ENCODE measurements at places on chromosomes 3 and 15.

DNA sequence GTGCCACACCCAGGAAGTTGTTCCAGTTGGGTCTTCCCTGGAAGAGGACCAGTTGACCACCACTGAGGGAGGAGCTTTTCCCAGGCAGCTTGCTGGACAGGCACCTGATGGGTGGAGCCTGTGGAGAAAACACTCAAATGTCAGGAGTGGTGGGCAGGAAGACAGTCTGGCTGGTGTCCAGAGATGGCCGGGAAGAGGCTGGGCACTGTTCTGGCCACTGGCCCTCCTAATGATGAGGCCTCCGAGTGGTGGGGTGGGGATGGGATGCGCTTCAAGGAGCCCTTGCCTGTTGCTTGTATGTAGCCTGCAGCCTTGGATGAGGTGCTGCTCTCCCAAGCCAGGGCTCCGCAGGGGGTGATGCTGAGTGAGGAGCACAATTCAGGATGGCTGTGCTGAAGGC, 12.3 kb downstream of the PLEKHO2 start:
- DNase-seq = no peak

DNA sequence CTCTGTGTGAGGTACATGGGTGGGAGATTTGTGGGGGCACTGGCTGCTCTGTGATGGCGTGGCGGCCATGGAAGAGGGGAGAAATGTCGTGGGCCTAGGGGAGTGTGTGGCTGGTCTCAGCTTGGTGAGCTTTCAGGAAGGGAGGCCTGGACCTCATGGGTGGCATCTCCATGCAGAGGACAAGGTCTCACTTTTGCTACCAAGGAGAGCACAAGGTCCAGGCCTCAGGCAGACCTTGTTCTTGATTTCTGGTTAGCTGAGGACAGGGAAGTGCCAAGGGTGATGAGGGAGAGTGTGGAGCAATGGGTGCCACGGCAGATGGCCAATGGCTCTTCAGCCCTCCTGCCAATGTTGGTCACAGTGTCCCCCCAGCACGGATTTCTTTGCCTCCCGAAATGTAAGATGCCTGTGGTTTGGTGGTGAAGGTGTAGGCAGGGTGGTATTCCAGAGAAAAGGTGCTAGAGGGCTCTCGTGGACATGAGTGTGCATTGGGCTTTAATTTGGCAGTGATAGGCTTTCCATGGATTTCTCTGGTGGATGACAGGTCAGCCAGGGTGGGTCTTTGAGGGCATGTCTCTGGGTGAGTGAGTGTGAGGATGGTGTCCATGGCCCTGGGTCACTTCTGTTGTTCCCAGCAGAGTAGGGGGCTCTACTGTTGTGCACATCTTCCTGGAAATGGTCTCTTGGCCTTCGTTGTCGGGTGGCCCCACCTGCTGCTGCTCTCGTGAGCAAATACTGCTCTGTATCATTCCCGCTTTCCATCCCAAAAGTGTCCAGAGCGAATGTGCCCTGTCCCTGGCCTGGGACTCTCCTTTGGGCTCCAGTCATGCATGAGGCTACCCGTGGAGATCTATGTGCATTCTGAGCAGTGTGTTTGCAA, 108.0 kb downstream of the SNRPN start:
- no peak for DNase-seq

- DNase-seq = no peak
Measured at GRCh38 chr3:45171283-45171682, 25.1 kb upstream of the CDCP1 start.

DNA sequence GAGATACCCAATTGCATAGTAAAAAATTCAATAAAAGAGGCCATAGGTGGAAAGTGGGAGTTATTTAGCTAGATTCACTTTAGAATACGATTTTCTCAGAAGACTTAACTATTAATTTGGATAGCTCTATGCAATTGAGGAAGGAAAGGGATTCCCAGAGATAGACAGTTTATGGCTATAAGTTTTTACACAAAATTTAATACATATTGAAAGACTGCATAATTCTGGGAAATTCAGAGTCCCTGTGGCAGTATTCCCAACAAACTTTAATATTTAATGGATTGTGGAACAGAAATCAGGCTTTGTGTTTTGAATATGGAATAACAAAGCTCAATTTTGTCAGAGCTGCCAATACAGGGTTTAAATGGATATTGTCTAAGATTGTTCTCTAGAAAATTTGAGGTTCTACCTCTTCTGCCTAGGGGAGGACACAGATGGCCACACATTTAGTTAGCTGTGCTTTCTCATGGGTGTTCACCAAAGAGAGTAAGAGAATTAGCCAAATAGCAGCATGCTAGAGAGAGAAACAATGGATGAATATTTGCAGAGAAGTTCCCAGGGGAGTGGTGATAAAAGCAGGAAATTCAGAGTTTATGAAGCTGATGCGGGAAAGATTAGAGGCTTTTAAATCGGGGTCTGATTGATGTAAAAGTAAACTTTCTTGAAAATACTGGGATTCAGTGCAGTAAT, 8.5 kb downstream of the ISL2 start:
- DNase-seq = no peak

- no peak for DNase-seq
Measured at GRCh38 chr15:90987561-90988141, 6.7 kb downstream of the PRC1 start.

- DNase-seq = no peak
Measured at GRCh38 chr15:57041416-57041815, 123.0 kb downstream of the TCF12 start.

- no peak for DNase-seq
Measured at GRCh38 chr3:23055733-23056376, 147.3 kb upstream of the UBE2E2 start.

GRCh38 chr3:108713816-108714215, 43.4 kb downstream of the RETNLB start:
- DNase-seq = no peak

DNA sequence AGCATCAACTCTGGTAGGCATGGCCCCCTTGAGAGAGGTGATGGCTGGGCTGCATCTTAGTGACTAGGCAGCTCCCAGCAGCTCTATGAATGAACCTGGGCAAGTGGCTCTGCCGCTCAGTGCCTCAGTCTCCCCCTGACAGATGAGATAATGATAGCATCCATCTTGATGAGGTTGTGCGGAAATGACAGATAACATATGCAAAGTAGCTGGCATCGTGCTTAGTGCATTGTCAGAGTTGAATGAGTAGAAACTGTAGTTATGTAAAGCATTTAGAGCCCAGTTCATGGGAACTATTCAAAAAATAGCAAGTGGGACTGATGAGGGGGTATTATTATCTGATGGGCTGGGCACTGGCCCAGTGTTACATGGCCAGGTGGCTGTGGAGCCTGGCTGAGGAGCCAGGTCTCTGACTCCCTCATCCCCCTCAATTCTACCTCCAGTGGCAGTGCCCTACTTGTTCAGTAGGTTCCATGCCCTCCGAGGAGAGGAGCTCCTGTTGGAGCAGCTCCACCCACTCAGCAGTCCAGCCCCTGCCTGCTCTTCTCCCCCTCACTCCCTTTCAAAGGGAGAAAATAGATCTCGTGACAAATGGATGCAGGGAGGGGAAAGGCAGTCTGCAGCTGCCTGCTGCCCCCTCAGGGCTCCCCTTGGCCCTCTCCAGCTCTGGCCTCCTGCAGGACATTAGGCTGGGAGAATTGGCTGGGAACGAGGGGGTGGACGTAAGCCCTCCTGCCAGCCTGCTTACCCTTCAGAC, 6.6 kb downstream of the PRKCD start:
- no peak for DNase-seq

- no peak for DNase-seq
Measured at GRCh38 chr3:194571491-194572142, 61.6 kb downstream of the TMEM44 start.

- DNase-seq = no peak
Measured at GRCh38 chr3:162764051-162764807, 1267.6 kb downstream of the OTOL1 start.

GRCh38 chr3:136949708-136950107, 8.1 kb upstream of the IL20RB start:
- no peak for DNase-seq

DNA sequence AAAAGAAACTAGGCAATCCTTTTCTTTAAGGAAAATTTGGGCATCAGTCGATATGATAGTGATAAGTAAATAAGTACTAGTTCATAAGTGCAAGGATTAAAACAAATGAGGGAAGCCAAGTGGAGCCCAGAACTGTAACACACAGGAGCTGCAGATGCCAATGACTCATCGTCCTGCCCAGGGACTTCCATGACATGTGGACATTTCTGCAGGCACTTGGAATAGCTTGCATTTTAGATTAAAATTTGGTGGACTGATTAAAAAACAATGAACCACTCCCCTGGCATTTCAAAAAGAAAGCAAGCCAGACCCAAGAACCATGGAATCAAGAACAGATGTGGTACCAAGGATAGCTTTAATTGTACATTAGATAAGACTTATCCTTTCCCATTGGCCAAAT, 2.9 kb downstream of the SAMD7 start:
- DNase-seq = no peak

GRCh38 chr3:38331257-38332022, 15.1 kb upstream of the XYLB start:
- DNase-seq = no peak

DNA sequence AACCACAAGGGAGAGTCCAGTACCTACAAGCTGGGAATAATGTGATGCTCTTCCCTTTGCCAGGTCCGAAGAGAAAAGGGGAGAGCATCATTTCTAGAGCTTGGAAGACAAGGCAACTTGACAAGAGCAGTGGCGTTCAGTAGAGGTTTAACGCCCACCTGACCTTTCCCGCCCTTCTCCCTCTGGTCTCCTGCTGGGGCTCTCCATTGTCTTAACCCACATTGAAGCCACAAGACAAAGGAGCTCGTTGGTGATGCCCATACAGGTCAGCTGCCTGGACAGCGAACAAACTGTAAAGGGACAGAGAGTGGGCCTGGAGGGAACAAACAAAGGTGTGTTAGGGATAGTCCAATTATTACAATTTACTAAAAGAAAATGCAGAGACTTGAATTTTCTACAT, 13.1 kb upstream of the DUT start:
- DNase-seq = peak; percentile 34

DNA sequence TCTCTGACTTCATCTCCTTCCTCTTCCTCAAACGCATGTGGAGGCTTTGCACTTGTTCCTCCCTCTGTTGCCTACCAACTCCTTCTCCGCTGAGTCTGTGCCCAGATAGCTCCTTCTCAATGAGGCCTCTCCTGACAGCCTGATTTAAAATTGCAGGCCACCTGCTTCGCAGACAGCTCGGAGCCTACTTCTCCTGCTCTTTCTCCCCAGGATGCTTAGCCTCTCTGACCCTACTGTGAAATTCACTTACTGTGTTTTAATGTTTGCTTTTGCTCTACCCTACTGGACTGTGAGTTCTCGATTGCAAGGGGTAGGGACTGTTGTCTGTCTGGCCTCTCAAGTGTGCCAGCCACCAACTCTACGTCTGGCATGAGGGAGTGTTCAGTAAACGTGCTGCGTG, 83.4 kb downstream of the EEFSEC start:
- no peak for DNase-seq

DNA sequence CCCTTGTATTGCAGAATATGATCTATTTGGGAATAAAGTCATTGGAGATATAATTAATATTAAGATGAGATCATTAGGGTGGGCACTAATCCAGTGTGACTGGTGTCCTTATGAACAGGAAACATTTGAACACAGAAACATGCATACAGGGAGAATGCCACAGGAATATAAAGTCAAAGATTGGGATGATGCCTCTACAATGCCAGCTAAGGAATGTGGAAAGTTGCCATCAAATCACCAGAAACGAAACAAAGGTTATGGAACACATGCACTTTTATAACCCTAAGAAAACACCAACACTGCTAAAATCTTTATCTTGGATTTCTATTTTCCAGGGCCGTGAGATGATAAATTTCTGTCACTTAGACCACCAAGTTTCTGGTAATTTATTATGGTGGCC, 442.4 kb upstream of the BCHE start:
- no peak for DNase-seq

DNA sequence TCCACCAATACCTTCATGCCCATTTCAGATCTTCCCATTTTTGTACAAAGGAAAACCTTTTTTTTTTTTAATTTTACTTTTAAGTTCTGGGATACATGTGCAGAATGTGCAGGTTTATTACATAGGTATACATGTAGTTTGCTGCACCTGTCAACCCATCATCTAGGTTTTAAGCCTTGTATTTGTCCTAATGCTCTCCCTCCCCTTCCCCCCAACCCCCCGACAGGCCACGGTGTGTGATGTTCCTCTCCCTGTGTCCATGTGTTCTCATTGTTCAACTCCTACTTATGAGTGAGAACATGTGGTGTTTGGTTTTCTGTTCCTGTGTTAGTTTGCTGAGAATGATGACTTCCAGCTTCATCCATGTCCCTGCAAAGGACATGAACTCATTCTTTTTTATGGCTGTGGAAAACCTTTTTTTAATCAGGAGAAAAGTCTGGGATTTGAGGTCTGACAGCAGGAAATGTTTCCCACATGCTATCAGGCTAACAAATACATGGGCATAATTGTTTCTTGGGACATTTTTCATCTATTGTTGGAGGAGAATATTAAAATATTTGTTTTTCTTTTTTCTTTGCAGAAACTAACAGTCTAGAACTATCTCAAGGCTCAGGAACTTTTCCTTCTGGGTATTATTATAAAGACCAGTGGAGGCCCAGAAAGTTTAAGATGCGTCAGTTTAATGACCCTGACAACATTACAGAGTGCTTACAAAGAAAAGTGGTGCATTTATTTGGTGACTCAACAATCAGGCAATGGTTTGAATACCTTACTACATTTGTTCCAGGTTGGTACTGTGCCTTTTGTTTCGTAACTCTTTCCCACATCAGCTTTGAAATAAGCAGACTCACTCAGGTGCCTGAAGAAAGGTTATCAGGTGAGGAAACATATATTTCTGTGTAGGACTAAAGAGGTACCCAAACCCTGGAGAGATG, 32.8 kb upstream of the NFKBIZ start:
- no peak for DNase-seq

GRCh38 chr15:101411085-101411484, 78.4 kb downstream of the PCSK6 start:
- DNase-seq = no peak

DNA sequence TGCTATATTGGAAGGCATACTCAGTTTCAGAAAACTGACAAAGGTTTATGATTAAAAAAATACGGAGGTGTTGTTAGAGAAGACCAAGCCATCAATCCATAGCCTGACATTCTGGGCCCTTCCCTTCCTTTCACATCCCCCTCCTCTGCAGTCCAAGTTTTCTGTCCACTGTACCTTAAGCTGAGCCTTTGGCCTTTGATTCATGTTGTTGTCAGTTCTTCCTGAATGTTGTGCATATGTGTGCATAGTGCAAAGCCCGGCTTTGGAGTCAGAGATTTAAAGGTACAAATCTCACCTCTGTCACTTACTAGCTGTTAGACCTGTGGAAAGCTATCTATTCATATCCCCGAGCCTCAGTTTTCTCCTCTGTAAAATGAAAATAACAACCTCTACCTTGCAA, 104.9 kb upstream of the AGBL1 start:
- no peak for DNase-seq
